ENCODE measurements at places on chromosomes 2 and 18.

GRCh38 chr2:58047961-58048360, 1.4 kb downstream of the VRK2 start:
- no peak for DNase-seq

GRCh38 chr2:8511868-8512612, 169.8 kb upstream of the ID2 start:
- peak; percentile 42 for DNase-seq

GRCh38 chr2:33013684-33014110, 66.9 kb downstream of the LTBP1 start:
- DNase-seq, result no peak

DNA sequence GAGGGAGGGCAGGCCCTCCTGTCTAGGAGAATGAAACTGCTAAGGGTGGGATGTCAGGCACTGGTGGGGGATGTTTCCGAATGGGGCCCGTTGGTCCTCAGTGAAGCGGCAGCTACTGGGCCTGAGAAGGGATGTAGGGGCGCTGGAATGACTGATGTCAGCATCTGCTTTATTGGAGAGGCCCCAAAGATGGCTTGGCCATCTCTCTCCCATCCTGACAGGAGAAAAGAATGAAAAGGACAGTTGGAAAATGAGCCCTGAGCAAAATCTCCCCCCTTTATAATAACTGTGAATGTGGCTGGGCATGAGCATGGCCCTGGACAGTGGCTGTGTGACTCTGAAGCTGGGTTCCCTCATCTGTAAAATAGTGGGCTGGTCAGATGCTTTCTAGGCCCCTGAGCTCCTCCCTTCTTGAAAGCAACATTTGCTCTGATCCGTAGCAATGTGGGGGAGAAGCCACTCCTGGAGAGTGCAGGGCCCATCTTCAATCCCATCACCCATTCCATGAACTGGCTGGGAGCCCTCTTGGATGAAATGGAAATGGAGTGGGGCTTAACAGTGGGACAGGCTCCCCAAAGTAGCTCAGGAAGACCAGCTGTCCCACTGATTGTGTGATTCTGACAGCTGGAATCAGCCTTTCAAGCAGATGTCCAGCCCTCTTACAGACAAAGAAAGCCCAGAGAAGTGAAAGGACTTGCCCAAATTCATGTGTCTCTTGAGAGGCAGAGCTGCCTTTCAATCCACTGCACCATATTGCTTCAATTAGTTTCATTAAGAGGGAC, 232.7 kb upstream of the SMAD2 start:
- no peak for DNase-seq

DNA sequence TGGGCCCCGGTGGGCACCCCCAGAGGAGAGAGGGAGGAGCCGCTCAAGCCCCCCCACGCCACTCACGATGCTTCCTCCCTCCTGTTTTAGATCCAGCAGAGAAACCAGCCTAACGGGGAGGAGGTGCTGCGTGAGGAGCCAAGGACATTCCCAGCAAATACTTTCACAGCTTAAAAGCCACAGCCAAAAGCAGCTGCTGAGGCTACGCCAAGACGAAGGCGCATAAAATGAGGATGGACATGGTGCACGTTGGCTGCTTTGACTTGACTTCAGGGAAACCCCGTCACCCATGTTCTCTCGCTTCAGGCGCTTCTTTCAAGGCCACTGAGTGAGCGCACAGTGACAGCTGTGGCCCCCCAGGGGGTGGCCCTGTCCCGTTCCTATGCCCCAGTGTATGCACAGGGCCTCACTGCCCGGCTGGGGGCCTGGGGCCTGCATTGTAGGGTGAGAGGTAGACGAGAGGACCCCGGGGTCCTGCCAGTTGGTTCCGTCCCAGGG, 72.1 kb upstream of the PXDN start:
- DNase-seq, result no peak

DNA sequence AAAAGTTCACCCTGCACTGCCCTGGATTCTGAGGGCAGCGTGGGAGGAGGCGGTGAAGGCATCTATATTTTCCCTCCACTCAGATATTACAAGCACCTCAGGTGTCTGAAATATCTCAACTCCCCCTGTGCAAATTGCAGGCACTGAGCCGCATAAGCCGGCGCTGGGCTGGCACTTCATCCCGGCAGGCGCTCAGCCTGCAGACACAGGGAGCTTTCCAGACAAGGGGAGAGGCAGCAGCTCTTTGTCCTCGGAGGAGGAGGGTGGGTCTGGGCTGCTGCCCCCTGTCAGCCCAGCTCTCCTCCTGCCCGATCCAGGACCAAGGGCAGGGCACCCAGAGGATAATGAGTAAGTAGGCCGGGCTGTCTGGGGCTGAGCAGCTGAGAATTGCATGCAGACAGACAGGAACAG, 189.3 kb upstream of the MYT1L start:
- DNase-seq, result no peak

GRCh38 chr2:64325852-64326577, 127.9 kb upstream of the LGALSL start:
- DNase-seq, result no peak

- no peak for DNase-seq
Measured at GRCh38 chr2:142724186-142724585, 153.3 kb upstream of the KYNU start.

DNA sequence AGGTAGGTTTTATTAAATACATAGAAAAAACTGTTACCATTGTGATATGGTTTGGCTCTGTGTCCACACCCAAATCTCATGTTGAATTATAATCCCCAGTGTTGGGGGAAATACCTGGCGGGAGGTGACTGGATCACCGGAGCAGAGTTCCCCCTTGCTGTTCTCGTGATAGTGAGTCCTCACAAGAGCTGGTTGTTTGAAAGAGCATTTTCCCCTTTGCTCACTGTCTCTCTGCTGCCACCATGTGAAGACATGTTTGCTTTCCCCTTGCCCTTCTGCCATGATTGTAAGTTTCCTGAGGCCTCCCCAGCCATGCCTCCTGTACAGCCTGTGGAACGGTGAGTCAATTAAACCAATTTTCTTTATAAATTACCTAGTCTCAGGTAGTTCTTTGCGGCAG, 352.7 kb upstream of the SLC39A10 start:
- DNase-seq, result peak; percentile 19

- peak; percentile 93 for DNase-seq
Measured at GRCh38 chr2:215680605-215681598, 245.0 kb upstream of the FN1 start.

Measured in Daoy (cell line).